ENCODE measurements at places on chromosomes 3 and 15.

GRCh38 chr3:192795021-192795420 is 67.7 kb upstream of the FGF12 start:
- DNase-seq, result no peak

DNA sequence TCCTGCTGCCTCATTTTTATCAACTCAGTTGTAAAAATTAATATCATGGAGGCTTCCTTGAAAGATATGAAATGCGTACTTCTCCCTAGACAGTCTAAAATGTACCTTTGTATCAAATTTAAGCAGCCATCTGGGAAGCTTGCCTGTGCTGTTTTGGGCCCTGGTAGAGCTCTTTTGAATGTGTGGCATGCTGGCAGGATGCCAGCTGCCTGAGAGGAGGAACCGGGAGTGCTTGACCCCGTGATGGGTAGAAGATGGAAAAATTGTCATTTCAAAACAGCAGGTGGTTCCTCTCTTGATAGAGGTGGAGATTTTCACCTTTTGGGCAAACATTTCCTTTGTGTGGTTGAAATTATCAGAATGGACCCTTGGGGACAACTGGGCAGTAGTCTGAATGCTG is 245.3 kb downstream of the RPLP1 start:
- no peak for DNase-seq

GRCh38 chr3:135514060-135514448 is 451.5 kb upstream of the PPP2R3A start:
- no peak for DNase-seq

- no peak for DNase-seq
Observed at GRCh38 chr15:42286445-42287029, 13.3 kb upstream of the TMEM87A start.

DNA sequence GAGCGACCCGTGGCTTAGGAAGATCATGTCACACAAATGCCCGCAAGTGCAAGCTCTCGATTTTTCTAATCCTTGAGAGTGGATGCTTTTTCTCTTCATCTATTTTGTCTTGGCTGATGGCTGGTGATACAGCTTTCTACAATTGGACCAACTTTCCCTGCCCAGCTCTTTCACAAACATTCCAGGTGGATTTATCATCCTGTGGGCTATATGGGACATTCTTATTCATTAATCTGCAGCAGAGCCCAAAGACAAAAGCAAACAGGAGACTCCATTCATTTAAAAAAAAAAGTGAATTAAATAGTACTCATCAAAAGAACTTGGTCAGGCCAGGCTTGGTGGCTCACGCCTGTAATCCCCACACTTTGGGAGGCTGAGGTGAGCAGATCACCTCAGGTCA is 14.2 kb upstream of the TSEN2 start:
- no peak for DNase-seq

GRCh38 chr3:180684807-180685206 is 5.5 kb upstream of the CCDC39 start:
- no peak for DNase-seq

DNA sequence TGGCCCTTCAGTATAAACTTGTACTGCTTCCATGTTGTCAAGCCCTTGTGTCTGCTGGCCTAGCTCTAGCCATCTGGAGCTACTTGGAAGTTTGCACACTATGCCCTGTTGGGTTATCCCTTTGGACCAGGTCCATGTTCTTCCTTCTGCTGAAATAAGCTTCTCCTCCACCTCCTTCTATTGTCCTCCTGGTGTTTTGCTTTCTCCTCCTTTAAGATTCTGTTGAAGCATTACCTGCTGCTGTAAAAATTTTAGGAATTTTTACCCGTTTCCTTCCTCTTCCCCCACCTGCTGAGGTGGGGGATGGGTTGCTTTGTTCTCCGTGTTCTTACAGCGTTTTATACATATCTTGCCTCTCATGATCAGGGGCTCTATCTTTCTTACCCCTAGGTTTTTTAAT is 51.7 kb downstream of the SH3GL3 start:
- DNase-seq, result no peak

DNA sequence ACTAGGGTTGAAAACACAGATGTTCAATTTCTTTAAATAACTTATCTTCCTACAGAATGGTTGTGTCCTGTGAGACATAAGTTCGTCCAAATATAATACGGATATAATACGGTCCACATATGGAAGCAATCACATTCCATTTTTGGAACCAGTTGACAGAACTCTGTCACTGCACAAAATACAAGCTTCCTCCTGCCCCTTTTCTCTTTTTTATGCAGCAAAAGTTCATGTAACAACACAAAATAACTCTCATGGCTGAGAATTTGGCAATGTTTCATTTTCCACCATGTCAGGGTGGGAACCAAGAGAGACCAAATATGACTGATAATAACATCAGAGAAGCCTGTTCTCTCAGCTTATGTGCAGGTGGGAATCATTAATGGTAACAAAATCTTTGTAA is 158.1 kb upstream of the ZNF385D start:
- no peak for DNase-seq

DNA sequence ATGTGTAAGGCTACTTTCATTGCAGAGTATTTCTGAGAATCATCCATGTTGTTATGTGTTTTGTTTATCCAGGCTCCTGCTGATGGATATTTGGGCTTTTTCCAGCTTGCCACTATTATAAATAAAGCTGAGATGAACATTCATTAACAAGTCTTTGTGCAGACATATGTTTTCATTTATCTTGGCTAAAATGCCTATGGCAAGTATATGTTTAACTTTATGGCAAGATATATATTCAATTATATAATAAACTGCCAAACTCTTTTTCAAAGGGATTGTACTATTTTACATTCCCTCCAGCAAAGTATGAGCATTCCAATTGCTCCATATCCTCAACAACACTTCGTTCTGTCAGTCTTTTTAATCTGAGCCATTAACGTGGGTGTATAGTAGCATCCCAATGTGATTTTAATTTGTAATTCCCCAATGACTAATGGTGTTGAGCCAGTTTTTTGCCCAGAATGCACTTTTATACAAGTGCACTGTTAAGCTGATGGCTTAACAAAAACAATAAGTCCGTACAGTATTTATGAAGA is 452.4 kb downstream of the SHQ1 start:
- no peak for DNase-seq

DNA sequence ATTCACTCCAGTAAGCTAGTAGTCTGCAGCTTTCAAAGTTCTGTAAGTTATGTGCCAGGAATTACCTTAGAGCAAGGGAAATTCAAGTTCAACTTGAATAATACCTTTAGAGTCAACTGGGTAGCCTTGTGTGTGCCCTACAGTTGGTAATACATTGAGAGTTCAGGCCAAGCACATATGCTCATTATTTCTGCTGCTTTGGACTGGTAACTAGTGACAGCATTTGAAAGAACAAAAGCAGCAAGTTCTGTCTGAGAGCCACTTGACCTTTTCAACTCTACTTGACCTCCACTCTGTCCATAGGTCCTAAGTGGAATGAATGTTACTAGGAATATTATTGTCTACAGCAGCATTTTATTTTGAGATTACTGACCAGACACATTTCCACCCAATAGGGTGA is 723.5 kb downstream of the NLGN1 start:
- no peak for DNase-seq

DNA sequence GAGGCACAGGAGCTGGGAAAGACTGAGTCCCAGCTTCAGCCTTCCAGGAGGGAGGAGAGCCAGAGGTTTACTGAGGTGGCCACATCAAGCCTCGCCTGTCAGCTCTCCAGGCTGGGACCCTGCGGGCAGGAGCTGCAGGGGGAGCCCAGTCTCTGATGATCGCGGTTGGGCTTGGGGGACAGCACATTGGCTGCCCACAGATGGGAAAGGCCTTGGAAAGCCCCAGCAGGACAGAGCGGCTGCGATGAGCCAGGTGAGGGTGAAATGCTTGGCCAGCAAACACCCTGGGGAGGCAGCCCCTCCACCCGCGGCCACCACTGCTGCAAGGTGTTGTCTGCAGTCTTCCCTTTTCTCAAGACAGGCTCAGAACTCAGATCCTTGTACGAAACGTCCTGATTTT is 31.2 kb downstream of the SEC61A1 start:
- no peak for DNase-seq

DNA sequence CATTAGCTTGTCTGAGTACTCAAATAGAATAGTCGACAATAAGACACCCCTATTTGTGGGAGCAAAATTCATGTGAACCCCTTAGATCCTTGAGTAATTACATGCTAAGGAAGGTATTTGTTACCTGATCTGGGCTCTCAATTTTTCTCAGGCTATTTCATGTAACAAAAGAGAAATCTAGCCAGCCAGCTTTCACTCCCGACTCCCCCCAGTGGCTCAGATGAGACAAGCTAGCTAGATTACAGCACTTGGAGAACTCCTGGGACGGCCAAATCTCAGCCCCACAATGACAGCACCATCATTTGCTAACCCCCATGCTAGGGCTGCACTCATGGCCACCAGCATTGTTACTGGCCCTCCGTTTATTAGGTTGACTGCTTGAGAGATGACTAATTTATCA is 41.3 kb downstream of the GLDN start:
- no peak for DNase-seq

DNA sequence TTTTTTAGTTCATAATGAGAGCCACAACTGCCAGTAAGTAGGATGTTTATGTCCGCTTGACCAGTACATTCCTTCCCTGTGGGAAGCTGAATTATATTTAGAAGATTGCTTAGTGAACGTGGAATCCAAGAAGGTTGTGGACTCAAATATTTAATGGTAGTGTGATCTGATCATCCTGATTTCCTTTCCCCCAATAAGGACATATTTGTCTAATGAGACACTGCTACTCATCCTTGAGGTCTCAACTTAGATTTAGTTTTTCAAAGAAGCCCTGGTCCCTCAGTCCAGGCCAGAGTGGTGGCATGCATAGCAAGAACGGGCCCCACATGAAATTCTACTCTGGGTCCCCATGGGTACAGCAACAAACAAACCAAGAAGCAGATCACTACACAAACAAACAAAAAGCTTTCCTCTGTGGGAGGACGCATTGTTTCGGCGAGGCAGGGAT is 60.8 kb downstream of the USP13 start:
- no peak for DNase-seq

GRCh38 chr3:52403271-52403841 is 41.5 kb downstream of the SEMA3G start:
- no peak for DNase-seq
